ENCODE measurements at places on chromosomes 6 and 20.

- peak; percentile 30 for DNase-seq
Observed at GRCh38 chr20:1802385-1803060, 92.7 kb upstream of the SIRPA start.

GRCh38 chr20:57573894-57574293 is 13.0 kb downstream of the PCK1 start:
- no peak for DNase-seq

- no peak for DNase-seq
Observed at GRCh38 chr6:753486-753885, 60.5 kb upstream of the EXOC2 start.

DNA sequence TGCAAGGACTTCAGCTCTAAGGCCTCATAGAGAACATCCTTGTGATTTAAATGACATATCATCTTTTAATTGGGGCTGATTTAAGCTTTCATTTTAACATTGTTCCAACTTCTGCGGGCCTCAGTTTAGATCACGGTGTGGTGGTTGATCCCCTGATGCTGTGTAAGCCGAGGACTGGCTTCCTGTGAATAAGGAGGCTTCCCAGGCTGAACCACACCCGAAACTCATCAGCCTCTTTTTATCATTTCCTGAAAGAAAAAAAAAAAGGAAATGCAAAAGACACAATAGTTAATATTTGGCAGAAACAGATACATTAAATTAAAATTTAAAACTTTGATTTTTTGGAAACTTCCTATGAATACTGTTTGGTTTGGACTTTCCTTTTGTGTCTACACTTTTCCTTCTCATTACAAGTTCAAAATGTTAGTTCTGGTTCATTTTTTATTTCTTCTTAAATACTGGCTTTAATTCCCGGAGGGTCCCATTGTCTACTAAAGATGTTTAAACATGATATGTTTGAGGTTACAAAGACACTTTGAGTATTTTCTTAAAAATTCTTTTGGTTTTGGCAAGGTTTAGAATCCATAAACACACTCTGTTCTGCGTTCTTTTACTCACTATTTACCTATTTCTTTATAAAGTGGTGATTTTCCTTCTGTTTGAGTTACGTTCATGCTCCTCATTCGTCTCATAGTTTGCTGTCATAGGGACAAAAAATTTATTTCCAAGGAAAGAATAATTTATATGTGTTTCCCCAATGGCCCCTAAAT is 230.0 kb upstream of the SULF2 start:
- DNase-seq = no peak

GRCh38 chr6:217048-217659 is 75.1 kb upstream of the DUSP22 start:
- no peak for DNase-seq

GRCh38 chr20:37179683-37180524 is 556 bp upstream of the MROH8 start:
- DNase-seq = no peak

GRCh38 chr6:156720691-156721685 is 56.2 kb upstream of the ARID1B start:
- no peak for DNase-seq

DNA sequence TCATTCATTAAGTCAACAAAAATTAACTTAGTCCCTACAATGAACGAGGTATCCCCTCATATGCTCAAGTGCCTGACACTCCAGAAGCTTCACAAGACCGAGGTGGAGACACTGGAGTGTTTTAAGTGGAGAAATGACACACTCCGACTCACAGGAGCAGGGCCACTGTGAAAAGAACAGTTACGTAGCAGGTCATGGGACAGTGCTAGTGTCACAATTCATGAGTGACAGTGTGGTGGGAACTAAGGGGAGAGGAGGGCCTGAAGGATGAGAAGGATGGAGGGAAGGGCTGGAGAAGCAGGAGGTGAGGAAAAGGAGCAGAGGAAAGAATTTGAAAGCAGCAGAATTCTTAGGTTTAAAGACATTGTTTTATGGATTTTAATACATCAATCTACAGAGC is 1.3 kb upstream of the HLA-A start:
- DNase-seq = no peak

- no peak for DNase-seq
Observed at GRCh38 chr6:135481783-135482369, 15.7 kb downstream of the AHI1 start.

GRCh38 chr20:35243317-35243716 is 16.8 kb downstream of the MMP24 start:
- DNase-seq = no peak

DNA sequence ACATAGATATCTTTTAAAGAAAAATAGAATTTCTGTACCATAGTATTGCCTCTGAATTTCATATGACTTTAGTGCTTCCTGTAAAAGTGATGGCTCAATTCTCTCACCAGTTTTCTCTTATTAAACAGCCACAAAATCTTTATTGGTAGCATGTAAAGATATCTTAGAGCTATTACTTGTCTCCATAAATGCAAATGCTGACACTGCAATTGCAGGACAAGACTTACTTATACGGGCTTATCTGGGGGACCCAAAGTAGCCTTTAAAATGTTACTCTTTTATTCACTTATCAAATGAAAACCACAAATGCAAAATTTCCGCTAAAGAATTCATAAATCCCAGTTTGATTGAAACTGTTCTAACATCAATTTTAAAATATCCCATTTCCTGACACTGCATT is 287.1 kb upstream of the SPTLC3 start:
- DNase-seq = no peak

DNA sequence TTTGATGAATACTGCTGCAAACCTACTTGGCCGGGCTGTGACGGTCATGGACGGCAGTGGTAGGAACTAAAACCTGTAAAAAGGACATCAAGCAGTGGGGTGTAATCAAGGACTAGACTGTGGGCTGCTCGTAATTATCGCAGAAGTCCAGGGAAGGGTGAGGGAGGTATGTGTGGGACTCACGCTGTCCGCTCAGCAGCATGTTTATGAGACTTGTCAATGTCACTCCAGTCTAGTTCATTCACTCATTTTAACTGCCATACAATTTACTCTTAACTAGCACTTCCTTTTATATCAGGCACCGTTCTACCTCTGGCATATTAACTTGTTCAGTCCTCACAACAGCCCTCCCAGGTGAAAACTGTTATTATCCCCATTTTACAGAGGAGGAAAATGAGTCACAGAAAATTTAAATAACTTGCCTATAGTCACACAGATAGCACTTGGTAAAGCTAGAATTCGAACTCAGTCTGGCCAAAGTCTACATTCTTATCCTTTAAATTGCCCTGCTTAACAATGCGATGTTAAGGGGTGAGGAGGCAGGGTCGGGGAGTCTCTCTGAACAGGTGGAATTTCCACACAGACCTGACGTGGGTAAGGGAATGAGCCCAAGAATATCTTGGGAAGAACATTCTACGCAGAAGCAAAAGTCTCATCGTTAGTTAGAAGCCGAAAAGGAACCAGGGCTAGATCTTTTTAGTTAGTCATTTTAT is 4.1 kb downstream of the PNPLA1 start:
- DNase-seq = no peak

GRCh38 chr6:150212778-150213177 is 69.9 kb downstream of the PPP1R14C start:
- DNase-seq = no peak

DNA sequence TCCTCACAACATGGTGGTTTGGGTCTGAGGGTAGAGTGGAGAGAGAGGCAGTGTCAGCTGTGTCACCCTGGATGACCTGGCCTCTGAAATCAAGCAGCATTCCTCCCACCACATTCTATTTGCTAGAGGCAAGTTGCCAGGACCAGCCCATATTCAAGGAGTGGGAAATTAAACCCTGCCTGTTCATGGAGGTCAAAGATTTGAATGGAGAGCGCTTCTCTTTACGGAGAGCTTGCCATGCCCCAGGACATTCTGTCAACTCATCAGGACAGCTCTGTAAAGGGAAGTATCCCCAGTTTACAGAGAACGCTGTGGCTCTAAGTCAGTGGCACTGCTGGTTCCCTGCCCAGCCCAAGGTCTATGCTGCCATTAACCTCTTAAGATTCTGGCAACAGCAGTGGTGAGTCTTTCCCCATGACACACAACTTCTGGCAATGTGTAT is 90.0 kb upstream of the INSM1 start:
- no peak for DNase-seq

DNA sequence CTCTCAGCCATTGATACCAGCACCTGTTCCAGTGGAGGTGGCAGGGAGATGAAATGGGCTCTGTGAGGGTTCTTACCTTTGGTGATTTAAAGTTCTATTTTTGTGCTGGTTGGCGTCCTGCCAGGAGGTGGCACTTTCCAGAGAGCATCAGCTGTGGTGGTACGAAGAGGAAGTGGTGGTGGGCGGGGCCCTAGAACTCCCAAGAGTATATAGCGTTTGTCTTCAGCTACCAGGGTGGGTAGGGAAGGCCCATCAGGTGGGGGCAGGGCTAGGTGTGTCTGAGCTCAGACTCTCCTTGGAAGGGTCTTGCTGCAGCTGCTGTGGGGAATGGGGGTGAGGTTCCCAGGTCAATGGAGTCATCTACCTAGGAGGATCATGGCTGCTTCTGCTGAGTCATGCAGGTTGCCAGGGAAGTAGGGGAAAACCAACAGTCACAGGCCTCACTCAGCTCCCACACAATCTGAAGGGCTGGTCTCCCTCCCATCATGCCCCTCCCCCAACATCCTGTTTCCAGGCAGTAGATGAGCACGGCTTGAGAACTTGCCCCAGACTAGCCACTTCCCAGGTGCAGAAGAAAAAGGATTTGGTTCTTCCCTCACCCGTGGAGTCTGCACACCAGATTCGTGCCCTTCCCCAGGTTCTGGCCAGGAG is 46.6 kb downstream of the MOXD1 start:
- DNase-seq = peak; percentile 33

DNA sequence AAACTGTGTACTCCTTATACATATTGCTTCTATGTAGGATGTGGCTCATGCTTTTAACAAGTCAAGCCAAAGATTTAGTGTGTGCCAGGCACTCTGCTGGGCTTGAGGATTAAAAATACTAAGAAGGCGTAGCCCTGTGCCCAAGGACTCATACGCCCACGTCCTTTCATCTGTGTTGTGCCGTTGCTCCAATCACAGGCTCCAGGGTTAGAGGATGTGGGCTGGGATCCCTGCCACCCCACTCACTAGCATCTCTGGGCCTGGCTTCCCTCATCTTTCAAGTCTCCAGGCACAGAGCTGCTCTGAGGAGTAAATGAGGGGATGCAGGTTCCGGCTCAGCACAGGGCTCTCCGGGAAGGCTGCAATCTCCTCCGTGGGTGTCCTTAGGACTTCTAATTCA is 214.2 kb downstream of the SYNDIG1 start:
- DNase-seq = no peak
